Adipocyte (in vitro differentiated cells): ENCODE measurements at places on chromosomes 4 and X.

DNA sequence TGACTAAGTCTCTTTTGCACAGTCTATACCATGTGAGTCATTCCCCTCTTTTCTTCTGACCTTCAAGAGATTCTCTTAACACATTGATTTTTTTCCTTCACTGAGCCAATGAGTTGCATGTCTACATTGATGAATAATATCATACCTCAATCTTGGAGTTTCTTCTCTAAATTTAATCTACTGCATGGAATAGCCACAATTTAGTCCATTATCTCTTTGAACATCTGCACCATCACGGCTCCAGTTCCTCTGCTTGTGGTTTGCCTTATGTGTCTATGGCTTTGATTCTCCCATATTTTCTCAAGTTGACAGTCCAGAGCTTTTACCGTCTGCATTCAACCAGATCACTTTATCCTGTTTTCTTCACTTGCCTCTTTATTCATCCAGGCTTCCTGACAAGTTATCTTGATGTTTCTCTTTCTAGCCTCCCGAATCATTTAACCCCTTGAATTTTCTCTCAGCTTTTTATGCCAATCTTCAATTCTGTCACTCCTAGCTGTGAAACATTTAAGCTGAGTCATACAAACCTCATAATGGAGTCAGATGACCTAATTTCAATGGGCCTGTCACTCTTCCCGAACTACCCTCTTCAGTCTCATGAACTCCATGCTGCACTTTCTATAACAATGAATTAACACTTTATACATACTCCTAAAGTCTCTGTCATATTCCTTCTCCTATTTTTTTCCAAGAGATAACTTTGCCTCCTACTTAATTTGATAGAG, 222.3 kb downstream of the CPE start:
- no peak for DNase-seq

DNA sequence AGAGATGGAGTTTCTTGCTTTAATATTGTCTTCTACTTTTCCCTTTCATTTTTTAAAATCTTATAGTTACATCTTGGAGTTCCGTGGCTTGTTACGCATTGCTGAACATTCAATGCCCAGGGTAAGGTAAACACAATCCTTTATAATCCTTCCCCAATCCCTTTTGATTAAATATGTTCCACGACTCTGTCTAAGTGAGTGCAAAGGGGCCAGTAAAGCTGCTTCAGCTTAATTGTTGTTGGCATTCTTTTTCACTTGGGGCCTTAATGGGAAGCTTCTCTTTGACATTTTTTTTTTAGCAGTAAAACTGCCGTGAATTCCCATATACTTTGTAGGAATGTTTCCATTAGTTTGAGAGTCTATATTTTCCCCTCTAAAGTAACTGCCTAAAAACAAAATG, 1028.1 kb downstream of the C4orf33 start:
- DNase-seq: peak; percentile 54

DNA sequence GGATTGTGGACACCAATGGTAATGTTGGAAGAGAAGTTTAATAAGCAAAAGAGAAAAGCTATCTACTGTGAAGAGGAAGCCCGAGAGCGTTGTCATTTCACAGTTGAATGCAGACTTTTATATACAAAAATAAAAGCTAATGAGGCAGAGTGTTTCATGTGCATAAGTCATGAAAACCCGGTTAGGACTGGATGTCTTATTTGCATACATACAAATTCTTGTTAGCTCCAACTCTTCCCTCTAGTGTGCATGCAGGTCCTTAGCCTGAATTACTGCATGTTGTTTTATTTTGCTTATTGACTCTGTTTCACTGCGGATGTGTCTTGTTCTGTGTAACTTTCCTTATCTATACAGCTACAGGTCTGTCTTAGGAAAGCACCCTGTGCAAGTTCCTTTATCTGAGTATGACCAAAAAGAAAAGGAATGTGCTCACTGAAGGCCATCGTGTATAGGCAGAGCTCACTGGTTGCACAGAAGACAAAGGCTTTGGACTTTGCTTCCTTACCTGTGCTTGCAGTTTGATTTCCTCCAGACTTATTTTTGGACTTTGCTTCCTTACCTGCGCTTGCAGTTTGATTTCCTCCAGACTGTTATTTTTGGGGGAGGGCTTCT, 25.1 kb upstream of the UGT2B11 start:
- no peak for DNase-seq

GRCh38 chr4:185709802-185710486, 102.0 kb downstream of the SORBS2 start:
- DNase-seq: peak; percentile 69

GRCh38 chr4:67229148-67229547, 316.2 kb downstream of the CENPC start:
- DNase-seq: no peak

- peak; percentile 33 for DNase-seq
These were observed 711 bp downstream of the PNMA6E start for GRCh38 chrX:153400146-153401132.

DNA sequence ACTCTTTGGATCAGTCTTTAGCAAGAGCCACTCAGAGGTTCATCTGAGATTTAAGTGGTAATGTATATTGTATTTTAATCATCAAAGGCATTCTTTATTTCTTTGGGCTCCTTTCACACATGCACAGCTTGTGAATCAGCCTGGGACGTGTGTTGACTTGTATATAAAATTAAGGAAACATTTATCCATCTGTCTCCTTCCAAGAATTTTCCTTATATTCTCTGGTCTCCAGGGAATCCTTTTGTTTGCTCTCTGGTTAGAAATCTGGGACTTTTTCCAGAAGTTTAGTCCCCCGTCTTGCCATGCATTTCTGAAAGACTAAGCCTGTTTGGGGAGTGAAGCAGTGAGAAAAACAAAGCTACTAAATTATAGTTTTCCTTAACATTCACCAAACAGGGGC, 212.3 kb downstream of the DCAF12L2 start:
- no peak for DNase-seq

DNA sequence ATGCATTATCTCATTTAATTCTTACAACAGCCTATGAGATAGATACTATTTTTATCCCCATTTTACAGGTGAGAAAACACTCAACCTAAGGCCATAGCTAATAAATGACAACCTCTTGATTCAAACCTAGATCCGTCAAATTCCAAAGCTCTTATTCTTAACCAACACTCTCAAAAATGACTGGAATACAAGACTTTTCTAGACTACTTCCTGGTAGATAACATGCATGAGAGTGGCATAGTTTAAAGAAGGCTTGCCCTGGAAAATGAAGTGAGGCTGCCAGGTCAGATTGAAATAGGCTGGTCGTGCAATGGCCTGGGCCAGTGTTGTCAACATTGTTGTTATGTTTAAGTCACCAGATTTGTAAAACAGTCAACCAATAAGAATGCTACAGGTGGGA, 86.6 kb downstream of the DNAAF6 start:
- no peak for DNase-seq

DNA sequence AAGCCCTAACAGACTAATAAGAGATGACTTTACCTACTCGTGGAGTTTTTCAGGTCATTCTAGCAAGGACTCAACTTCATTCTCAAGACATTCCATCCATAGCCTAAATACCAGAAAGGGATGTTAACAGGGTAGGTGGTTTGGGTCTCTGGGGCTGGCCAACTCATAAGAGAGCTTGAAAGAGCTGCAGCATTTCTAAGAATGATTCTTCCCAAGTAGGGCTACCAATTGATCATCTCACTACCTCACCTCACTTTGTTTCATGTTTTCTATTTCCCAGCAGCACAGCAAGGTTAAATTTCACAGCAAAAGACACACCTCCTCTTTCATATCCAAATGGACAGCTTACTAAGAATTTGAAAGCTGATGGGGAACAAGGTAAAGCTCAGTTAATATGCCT, 614.8 kb upstream of the DIPK2B start:
- DNase-seq: no peak

GRCh38 chrX:131741103-131741581, 197.3 kb downstream of the OR13H1 start:
- DNase-seq: peak; percentile 45

GRCh38 chr4:6437826-6438238, 34.6 kb downstream of the PPP2R2C start:
- DNase-seq: no peak

DNA sequence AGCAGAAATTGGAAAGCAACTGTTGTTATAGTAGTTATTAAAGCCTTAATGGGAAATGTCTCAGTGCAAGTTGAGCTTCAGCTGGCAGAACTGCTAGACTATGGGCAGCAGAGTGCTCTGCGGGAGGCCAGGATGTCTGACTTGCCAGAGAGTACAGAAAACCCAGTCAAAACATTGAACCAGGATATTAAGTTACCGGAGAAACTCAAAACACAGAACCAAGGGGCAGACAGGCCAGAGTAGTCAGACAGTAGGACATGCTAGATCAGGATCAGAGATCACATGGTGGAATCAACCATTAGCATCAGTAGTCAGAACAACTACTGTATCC, 72.9 kb upstream of the TNIP3 start:
- DNase-seq: no peak

GRCh38 chrX:11131146-11131545, 20.0 kb downstream of the HCCS start:
- DNase-seq: no peak

- no peak for DNase-seq
These were observed 180.9 kb downstream of the SMIM20 start for GRCh38 chr4:26094911-26095310.

DNA sequence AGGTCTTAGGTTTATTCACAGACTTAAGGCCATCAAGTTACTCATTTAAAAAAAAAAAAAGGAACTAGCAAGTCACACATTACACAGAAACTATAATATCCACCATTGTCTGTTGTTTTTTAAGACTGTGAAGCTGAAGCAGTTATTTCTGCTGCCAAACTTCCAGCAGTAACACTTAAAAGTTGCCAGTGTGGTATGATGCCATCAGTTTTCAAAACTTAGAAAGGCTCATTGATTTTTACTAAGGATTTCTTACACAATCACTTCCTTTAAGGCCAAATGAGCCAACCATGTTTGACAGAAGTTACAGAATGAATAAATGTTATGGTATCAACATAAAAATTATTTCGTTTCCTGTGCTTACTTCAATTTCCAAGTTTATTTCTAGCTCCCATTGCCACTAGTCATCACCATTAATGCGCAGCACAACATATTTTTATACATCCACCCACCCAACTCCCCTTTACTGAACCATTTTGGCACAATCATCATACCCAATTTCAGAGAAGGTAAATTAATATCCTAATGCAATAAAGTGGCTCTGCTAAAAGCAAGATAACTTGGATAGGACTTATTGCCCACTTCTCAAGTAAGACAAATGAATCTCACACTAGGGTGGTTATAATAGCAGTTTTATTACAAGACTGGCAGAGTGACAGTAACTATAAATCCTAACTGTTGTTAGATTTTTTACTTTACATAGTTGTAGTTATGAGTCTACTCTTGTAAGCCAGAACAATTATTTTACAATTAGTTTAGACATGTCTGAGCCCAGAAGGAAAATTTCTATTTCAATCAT, 13.1 kb downstream of the PDGFC start:
- peak; percentile 50 for DNase-seq

DNA sequence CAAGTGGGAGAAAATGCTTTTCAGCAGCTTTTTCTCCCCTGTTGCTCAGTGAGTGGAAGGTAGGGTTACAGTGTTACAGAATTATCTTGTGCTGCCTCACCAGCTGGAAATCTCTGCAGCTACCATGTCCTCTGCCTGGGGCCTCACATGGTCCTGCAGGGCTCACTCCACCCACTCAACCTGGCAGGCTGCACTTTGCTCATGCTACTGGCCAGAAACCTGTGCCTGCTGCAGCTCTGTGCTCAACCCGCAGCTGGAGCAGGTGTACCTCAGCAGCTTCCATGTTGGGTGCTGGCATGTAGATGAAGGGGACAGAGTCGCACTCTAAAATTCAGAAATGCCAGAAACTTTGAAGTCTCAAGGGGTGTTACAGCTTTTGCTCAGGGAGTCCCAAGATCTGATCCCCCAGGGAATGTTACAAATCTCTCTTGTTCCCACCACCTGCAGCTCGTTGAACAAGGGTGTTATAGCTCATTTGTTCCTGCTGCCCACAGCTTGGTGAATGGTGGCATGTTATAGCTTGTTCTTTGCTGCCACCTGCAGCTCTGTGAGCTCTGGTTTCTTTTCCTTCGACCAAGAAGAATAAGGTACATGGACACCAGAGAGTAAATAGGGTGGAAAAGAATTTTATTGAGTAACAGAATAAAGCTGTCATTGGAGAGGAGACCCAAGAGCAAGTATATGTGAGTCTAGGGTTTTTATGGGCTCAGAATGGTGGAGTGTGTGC, 845.8 kb downstream of the TECRL start:
- DNase-seq: no peak

DNA sequence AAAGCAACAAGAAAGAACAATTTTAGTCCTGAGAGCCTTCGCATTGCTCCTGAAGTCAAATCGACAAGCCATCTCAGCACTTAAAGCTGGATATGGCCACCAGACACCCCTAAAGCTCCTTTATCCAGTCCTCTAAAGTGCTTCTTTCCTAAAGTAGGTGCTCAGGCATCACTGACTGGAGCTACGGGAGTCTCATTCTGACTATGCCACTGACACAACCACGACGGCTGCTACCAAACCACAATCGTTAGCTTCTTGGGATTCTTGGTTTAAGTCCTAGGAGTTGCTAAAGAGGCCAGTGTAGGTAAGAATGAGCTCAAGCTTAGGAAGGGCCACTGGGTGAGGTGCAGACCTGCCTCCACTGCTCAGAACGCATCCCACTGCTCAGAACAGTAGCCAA, 1.0 kb downstream of the SLC10A6 start:
- DNase-seq: no peak

DNA sequence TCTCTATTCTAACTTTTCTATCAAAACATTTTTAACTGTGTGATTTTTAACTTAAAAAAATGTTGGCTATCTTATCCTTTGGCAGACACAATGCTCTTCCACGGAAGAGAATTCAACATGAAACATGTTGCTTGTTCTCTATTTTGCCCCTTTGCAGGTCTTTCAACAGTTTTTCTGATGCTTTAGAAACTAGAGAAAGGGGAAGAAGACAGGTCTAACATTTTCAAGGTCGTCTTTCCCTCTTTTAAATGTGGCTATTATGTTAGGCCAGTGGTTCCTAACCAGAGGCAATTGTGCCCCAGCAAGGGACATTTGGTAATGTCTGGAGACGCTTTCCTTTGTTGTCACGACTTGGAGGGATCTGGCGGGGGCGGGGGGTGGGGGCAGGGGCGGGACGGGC, 95.0 kb downstream of the SH3KBP1 start:
- no peak for DNase-seq
